Activated CD4-positive, alpha-beta T cell treated with anti-CD3 and anti-CD28 coated beads, Interleukin-2, amount 50 U/mL, for 24 hours (primary cell): ENCODE measurements at places on chromosomes 2 and 18.

DNA sequence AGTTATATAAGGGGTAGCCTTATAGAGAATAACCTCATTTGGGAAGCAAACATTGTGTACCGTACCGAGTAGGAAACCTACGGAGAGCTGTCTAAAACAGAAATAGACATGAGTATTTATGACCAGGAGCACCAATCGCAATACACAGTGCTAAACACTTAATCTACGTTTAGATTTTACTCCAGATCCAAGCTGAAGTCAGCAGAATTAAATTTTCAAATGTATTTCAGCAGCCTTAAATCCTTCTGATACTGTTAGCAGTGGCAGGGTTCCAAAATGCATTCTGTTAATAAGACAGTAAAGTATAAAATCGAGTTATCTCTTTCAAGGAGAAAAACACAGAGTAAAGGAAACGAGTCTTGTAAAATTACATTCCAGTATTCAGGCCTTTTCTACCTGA, 118.1 kb upstream of the ZNF521 start:
- DNase-seq: no peak

- no peak for DNase-seq
Measured at GRCh38 chr2:161586517-161587167, 37.6 kb upstream of the SLC4A10 start.

DNA sequence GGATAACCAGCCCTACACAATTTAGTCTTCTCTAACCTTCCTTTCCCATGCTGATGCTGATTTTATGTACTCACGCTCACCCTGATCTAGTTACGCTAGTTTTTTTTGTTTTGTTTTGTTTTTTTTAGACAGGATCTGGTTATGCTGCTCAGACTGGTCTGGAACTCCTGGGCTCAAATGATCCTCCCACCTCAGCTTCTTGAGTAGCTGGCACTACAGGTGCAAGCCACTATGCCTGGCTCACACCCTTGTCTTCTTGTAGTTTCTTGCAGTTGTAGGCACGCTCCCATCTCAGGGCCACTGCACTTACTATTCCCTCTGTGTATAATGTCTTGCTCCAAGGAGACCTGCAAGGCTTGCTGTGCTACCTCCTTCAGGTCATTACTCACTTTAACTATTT, 6.2 kb downstream of the PELI1 start:
- no peak for DNase-seq

GRCh38 chr2:164697688-164698461, 76.6 kb upstream of the GRB14 start:
- no peak for DNase-seq

DNA sequence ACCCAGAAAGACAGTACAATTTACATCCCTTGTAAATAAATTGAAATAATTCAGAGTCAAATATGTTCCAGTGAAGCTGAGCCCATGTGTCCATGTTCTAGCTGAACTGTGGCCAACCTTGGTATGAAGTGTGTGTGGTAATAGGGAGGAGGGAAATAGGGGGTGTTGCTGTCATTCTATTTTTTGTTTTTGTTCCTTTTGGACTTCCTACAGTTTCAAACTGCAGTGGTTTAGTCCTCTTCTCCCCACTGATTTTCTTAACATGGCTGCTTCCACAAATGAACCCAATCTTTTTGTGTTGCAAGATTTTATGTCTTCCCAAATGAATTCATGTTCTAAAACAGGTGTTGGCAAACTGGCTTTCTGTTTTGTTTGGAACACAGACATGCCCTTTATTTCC, 156.9 kb downstream of the CCBE1 start:
- no peak for DNase-seq
